ENCODE measurements at places on chromosomes 1 and 21. TPM values are rescaled to one million over a fixed set of nuclear protein-coding genes. Genes with fewer than 3 reads are reported as not detected.
A peak's percentile ranks its signal among the peaks of the same experiment; 100 is the strongest.

VAV3 gene
- 5.5 TPM for total RNA-seq

CAMSAP2 gene
- total RNA-seq, result 4.4 TPM

NCSTN gene
- 56.6 TPM for total RNA-seq

GRCh38 chr1:26032656-26033357 is 11.2 kb downstream of the EXTL1 start:
- no peak overlapping the region for H3K4me3 ChIP-seq
- no peak overlapping the region for H3K27ac ChIP-seq
- no peak for DNase-seq
- peaks cover 22% of the 10 kb centered on the region for H3K4me1 ChIP-seq
- no peaks in the 10 kb centered on the region for H3K36me3 ChIP-seq

GRCh38 chr1:107976836-107977235 is 11.9 kb upstream of the VAV3 start:
- H3K27ac ChIP-seq, result no peak overlapping the region
- H3K36me3 ChIP-seq, result no peaks in the 10 kb centered on the region
- no peak overlapping the region for H3K4me3 ChIP-seq
- no peaks in the 10 kb centered on the region for H3K27me3 ChIP-seq
- no peak for DNase-seq
- no peaks in the 10 kb centered on the region for H3K4me1 ChIP-seq

DNA sequence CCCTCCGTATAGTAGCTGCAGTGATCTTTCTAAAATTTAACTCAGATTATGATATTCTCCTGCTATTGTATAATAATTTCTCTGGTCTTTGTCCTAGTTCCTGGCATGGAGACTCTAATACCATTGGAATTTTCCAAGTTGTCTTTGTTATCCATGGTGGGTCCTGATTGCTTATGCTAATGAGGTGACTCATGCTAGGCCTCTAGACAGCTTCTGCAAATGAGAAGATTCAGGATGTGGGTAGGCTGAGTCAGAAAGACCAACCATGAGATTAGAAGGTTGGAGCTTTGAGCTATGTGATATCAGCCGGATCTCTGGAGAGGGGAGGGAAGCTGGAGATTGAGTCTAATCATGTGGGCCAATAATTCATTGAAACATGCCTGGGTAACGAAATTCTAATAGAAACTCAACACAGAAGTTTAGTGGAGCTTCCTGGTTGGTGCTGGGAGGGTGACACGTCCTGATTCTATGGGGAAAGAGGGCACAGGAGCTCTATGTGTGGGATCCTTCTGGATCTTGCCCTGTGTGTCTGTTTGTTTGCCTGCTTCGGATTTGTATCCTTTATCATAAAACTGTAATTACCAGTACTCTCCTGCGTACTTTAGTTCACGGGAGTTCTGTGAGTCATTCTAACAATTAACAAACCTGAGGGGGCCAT is 73.2 kb upstream of the CNIH3 start:
- H3K4me3 ChIP-seq, result no peak overlapping the region
- no peaks in the 10 kb centered on the region for H3K4me1 ChIP-seq
- no peak overlapping the region for H3K27ac ChIP-seq
- H3K36me3 ChIP-seq, result no peaks in the 10 kb centered on the region
- DNase-seq, result no peak

DNA sequence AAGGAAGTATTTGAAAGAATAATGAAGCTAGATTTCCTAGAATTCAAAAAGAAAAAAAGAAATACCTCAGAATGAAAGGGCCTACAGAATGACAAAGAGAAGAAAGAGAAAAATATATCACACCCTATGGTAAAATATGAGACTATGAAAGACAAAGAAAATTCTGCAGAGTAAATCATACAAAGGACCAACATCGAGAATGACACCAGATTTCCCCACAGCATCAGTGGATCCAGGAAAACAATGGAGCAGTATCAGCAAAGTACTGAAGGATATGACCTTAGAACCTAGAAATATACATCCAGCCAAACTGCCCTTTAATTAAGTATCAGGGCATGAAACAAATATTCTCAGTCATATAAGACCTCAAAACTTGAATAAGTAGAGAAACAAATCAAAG is 21.2 kb upstream of the IFNAR2 start:
- DNase-seq, result no peak
- no peaks in the 10 kb centered on the region for H3K27me3 ChIP-seq
- H3K4me1 ChIP-seq, result peaks cover 71% of the 10 kb centered on the region
- H3K27ac ChIP-seq, result no peak overlapping the region
- H3K4me3 ChIP-seq, result no peak overlapping the region

- no peaks in the 10 kb centered on the region for H3K36me3 ChIP-seq
- peak overlapping the region; percentile 80 for H3K4me3 ChIP-seq
These were observed 693 bp downstream of the RAB4A start for GRCh38 chr1:229271448-229272159.

DNA sequence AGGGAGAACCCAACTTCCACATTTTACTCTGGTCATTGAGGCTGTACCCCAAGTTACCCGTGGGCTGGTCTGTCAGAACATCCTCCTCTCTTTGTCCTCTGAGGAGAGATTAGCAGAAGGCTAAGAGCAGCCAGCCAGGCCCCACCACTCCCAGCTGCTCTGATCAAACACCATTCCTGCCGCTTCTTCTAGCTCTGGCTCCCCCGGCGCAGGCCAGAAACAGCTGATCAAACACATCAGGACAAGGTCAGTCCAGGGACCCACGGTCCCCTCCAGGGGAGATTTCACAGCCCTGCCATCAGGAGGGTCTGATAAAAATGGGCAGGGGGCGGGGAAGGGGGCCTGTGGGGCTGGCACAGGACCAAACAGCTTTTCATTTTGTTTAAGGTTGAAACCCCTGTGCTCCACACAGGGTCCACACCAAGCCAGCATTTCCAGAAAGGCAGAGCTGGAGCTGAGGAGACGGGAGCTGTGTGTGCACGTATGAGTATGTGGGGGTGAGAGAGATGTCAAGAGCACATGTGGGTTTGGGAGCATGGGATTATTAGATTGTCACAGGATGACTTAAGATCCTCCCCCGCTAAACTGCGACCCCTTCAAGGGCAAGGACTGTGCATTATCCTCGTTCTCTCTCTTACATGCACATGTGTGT is 29.9 kb upstream of the EPHA8 start:
- H3K4me3 ChIP-seq, result no peak overlapping the region
- DNase-seq, result no peak
- no peaks in the 10 kb centered on the region for H3K27me3 ChIP-seq
- peaks cover 6% of the 10 kb centered on the region for H3K36me3 ChIP-seq

DNA sequence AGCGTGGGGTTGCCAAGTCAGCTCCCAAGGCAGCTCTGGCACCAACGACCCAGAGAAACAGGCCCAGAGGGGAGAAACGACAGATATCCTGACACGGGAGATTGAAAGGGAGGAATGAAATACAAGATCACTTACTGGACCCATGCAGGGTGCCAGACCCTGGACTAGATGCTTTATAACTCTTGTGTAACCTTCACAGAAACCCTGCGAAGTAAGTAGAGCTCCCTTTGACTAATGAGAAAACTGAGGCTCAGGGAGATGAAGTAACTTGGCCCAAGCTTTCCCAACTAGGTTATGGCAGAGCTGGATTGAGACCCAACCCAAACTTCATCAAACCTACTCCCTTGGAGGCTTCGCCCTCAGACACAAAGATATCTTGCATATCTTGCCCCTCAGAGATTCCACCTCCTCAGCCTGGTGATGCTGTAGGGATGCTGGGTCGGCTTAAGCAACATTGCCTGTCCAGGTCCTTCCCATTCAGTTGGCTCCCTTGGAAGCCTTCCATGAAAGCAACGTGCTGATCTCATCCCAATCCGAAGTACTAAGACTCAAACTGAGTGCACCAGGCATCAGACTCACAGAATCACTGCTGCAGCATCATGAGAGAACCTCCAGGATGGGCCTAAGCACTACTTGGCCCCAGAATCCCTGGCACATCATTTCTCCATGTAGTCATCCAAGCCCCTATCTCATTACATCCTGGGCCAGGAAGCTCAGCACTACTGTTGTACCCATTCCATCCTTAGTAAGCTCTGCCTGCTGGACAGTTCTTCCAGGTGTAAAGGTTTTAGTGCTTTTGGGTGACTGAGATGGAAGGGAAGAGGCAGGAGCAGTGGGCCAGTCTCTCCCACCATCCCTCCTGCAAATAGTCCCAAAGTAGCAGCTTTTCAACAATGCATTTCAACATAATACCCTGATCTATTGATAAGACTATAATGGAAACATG is 1.1 kb upstream of the IGSF9 start:
- DNase-seq, result no peak
- no peak overlapping the region for H3K4me3 ChIP-seq
- H3K27me3 ChIP-seq, result peaks cover 27% of the 10 kb centered on the region
- H3K36me3 ChIP-seq, result no peaks in the 10 kb centered on the region
- no peak overlapping the region for H3K27ac ChIP-seq

GRCh38 chr1:157202331-157202730 is 64.1 kb upstream of the ETV3 start:
- no peak for DNase-seq
- H3K27me3 ChIP-seq, result peaks cover 7% of the 10 kb centered on the region
- no peak overlapping the region for H3K4me3 ChIP-seq
- H3K4me1 ChIP-seq, result no peaks in the 10 kb centered on the region
- H3K36me3 ChIP-seq, result no peaks in the 10 kb centered on the region
- no peak overlapping the region for H3K27ac ChIP-seq

DNA sequence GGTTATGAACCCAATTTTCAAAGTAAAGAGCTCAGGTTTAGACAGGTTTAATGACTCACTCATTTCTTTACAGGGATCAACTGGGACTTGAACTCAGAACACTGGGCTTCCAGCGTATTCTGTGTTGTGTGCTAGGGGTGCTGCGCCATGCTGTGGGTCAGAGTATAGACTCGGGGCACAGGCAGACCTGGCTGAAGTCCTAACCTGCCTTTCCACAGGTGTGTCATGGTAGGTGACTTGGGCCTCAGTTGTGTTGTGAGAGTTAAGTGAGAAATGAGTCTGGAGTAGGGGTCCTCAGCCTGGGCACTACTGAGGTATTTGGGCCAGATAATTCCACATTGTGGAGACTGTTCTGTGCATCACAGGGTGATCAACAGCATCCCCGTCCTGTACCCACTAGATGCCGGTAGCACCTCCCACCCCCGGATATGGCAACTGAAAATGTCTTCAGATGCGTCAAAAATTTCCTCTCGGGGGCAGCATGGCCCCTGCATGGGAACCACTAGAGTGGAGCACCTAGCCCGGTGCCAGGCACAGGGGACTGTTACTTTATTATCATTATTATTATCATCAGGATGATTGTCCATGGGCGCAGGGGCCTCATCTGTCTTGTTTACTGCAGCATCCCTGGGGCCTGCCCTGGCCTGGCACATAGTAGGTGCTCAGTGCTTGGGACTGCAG is 575.5 kb downstream of the PTPRU start:
- no peak overlapping the region for H3K27ac ChIP-seq
- H3K27me3 ChIP-seq, result no peaks in the 10 kb centered on the region
- H3K4me3 ChIP-seq, result no peak overlapping the region

DNA sequence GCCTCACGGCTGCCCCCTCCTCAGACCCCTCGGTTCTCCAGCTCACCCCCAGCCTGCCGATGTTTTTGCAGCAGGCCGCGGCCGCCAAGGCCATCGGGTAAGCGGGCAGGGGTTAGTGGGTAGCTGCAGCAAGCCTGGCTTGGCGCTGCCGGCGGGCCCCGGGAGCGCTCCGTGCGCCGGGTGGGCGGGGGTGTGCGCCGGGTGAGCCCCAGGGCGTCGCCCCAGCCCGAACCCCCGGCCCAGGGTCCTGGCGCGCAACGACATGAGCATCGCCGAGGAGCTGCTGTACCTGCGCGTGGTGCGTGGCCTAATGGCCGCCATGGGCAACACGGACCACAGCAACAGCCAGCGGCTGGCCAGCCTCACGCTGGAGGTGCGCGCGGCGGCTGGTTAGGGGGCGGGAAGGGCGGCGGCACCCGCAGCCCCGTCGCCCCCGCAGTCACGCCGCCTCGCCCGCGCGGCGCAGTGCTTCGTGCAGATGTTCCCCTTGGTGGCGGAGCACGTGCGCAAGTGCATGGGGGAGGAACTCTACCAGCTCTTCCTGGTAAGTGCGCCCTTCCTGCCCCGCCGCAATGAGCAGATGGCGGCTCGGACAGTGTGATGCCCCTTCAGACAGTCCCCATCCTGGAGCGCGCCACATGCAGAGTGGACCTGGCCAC is 6.5 kb downstream of the RNU5D-1 start:
- H3K27me3 ChIP-seq, result no peaks in the 10 kb centered on the region
- peak overlapping the region; percentile 47 for H3K27ac ChIP-seq
- peak; percentile 55 for DNase-seq
- H3K36me3 ChIP-seq, result no peaks in the 10 kb centered on the region

- H3K27me3 ChIP-seq, result no peaks in the 10 kb centered on the region
- no peak overlapping the region for H3K27ac ChIP-seq
- no peak for DNase-seq
- H3K36me3 ChIP-seq, result no peaks in the 10 kb centered on the region
- no peaks in the 10 kb centered on the region for H3K4me1 ChIP-seq
These were observed 11.3 kb downstream of the GRIK1 start for GRCh38 chr21:29928537-29928936.
